ENCODE measurements at places on chromosomes 5 and 9.

DNA sequence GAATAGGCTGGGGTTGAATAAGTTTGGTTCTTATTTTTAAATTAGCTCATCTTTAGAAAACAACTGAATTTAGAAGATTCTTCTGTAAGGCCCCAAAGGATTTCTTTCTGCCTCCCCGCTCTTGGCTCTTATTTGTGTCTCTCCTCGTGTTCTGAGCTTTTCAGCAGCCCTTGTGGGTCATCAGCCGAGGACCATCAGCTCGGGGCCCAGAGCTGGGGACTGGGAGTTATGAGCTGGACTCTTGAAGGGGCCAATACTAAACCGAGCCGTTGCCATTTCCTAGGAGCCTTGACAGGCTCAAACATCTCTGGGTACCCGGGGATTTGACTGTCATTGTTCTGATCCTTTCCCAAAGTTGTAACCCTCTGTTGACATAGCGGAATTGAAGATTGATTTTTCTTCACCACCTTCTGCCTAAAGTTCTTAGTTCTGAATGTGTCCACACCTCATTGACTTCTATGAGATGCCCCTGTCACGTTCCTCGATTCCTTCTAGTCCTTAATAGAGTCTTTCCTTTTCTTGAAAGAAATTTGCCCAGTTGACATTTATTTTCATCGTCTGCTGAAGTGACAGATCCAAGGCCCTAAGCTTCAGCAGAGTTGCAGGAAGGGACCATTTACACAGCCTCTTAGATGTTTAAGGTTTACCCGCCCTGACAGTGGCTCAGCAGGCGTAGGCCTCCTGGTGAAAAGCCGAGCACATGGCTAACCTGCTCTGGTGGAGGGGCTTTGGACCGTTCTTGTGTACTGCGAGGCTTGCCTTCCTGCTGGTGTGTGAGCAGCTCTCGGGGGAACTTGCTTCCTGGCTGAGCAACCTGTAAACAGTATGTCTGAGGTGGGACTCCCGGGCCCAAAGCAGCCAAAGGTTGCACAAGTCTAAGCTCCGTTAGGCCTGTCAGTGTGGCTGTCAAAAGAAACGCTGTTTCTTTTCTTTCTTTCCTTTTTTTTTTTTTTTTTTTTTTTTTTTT lies 24.0 kb downstream of the ABL1 start:
- no peak for DNase-seq

GRCh38 chr5:111930449-111930848 lies 173.5 kb upstream of the NREP start:
- DNase-seq = no peak

- DNase-seq = no peak
Measured at GRCh38 chr9:111298731-111299598, 31.1 kb downstream of the OR2K2 start.

DNA sequence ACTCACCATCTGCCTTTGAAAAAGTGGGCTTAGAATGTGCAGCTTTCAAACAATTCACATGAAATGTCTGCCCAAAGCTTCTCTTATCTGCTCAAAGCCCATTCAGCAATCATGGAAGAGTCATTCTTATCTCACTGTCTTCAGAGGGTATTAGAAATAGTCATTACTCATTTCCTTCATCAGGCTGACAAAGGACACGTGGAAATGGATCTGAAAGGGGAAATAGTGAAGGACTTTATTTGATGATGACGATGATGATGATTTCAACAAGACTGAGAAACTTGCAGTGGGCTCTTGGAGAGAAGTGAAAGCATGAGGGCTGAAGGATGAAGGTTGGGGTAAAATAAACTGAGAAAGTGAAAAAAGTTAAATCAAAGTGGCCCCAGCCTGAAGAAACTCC lies 194.3 kb downstream of the SMARCA2 start:
- DNase-seq = no peak

GRCh38 chr5:81853030-81853357 lies 102.1 kb upstream of the SSBP2 start:
- DNase-seq = no peak

DNA sequence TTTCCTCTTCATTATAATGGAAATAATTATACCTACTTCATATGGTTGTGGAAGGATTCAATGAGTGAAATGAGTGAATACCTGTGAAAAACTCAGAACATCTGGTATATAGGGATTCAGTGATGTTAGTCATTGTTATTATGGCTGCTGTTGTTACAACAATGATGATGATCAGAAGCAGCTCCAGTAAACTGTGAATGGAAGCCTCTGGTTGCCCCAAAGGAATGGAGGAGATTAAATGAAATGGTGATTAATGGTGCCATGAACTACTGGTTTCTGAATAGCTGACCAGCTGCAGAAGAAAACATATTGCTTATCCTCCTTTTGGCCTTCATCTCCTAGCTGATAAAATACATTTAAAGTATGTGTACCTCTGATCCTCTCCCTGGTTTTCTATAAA lies 372.0 kb downstream of the ARHGEF28 start:
- no peak for DNase-seq

GRCh38 chr5:71651579-71651978 lies 64.4 kb downstream of the MCCC2 start:
- peak; percentile 8 for DNase-seq

DNA sequence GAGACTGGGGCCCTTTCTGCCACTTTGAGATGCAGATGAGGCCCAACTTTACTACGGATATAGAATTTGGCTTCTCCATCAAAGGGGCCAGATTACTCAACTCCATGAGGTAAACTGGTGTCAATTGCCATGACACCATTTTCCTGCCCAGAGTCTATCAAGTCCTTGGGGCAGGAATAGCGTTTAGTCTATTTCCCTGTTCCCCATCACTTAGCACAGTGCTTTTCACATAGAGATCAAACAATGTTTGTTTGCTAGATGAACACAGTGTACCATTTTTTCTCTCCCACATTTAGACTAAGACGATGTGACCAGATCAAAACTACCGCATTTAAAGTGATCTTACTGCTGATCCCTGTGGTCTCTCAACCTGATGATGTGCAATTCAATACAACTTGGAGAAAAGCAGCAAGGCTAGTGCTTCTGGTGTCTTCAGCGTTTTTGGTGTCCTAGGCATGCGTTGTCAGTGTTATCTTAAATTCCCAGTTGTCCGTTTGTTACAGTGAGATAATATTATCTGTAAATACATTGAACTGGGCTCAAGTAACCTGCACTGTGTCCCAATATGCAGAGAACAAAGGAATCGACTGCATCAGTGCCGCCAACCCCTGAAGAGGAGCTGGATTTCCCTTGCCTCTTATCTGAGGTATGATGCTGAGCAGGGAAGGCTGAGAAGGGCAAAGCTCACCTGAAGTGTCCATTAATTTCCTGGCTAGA lies 446.2 kb downstream of the PLK2 start:
- no peak for DNase-seq

- no peak for DNase-seq
Measured at GRCh38 chr5:7495131-7495517, 99.2 kb downstream of the ADCY2 start.

GRCh38 chr5:79772651-79773050 lies 83.0 kb downstream of the CMYA5 start:
- DNase-seq = no peak

DNA sequence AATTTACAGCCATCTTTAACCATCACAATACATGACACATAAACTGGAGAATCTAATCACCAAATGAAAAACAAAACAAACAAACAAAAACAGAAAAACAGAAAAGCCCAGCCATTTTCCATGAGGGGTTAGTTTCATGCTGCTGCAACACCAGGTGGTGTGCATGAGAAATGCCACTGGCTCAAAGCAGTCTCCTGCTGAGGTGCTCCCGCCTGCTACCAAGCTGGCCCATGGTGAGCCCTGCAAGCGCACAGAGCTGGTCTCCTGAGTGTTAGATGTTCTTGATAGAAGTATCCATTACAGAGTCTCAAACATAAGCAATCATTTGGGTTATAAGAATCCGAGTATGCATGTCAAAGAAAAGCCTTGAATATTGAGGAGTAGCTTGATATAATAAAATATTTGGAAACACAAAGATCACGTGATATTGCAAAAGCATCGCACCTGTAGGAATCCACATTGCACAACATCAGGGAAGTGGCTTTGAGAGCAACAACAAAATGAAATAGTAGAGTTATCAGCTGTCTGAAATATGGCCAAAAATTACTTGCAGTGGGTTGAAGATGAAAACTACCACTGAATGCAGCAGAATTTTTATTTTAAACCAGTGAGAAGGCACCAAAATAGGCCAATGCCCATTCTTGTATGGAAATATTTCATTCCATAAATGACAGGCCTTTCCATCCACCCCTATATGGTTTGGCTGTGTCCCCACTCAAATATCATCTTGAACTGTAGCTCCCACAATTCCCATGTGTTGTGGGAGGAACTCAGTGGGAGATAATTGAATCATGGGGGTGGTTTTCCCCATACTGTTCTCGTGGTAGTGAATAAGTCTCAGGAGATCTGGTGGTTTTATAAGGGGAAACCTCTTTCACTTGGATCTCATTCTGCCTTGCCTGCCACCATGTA lies 194.8 kb downstream of the SYK start:
- no peak for DNase-seq

DNA sequence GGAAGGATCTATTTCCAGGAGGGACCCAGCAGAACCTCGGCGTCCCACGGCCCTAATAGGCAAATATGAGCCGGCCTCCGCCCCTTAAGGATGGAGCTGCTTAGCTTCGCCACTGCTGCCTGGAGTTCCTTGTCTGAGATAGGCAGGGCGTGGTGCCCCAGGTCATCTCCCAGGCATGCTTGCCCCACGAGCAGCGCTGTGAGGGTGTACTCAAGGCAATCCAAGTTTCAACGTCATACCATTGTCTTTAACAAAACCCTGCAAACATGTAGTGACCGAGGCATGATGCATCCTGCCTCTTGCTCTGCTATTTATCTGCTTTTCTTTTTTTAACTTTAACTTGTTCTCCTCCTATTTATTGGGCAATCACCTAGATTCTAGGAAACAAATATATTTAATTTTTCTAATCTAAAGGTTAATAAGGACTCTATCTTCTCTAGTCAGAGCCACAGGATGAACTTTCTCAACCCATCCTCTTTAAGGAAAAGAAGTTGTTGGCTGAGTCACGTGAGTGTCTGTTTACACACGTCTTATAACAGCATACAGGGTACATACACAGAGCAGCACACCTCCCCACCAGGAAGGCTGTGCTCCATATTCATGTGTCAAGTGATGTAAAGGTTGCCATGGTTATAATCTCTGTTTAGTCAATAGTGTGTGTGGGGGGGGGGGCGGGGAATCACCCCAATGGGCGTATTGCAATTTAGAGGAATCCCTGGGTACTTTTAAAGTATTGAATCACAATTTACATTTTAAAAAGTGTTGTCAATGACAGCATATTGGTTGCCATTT lies 27.3 kb upstream of the ZSWIM6 start:
- DNase-seq = no peak

- DNase-seq = no peak
Measured at GRCh38 chr5:148615644-148616275, 38.6 kb downstream of the HTR4 start.

GRCh38 chr5:101647861-101648260 lies 648.2 kb downstream of the SLCO4C1 start:
- no peak for DNase-seq

DNA sequence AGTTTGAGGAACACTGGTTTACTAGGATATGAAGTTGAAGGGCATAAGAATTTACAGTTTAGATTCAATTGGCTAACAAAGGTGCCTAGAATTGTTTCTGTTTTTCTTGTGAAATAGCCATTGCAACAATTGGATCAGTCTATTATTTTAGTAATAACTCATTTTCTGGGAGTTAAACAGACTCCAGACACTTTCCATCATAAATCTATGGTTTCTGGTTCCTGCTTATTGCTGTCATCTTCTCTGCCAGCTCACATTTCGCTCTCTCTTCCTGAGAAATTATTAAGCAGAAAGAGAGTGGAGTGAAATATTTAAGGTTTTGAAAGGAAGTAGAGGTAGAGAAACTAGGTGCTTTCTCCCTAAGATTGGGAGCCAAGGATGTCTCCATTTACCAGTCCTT lies 165.1 kb upstream of the PRR16 start:
- no peak for DNase-seq

DNA sequence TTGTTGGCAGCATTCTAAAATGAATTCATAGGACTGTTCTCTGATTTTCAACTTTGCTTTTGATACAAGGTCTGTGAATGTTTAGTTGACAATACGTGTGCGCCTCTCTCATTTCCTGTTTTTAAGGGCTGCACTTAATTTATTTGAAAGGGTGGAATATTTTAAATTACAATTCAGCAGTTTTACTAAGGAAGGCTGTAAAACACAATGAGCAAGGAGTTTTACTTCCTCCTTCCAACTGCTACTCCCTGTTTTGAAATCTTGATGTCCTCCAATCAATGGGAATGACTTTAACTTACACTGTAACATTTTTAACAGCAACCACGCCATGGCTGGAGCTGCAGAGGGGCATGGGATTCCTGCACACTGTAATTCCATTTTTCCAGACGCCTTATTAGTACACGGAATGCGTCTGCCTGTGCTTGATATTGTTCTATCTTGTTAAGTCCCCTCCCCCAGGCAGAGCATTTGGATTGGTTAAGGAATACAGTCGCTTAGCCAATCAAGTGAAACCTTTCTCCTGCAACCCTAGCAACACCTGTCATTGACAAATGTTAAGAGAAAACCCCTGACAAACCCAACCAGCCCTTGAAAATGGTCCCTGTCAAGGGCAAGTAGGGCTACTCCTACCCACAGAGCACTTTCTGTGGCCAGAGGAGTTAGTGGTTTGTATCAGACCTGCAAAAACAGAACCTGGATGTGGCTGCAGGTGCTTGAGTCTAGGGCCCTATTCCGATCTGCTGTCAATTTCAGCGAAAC lies 12.5 kb upstream of the ZSWIM6 start:
- DNase-seq = no peak

GRCh38 chr5:149887622-149888183 lies 56.9 kb downstream of the PDE6A start:
- no peak for DNase-seq

- no peak for DNase-seq
Measured at GRCh38 chr5:11069041-11069440, 308.0 kb upstream of the DAP start.

GRCh38 chr9:33465596-33466564 lies 7.8 kb downstream of the NOL6 start:
- DNase-seq = no peak

DNA sequence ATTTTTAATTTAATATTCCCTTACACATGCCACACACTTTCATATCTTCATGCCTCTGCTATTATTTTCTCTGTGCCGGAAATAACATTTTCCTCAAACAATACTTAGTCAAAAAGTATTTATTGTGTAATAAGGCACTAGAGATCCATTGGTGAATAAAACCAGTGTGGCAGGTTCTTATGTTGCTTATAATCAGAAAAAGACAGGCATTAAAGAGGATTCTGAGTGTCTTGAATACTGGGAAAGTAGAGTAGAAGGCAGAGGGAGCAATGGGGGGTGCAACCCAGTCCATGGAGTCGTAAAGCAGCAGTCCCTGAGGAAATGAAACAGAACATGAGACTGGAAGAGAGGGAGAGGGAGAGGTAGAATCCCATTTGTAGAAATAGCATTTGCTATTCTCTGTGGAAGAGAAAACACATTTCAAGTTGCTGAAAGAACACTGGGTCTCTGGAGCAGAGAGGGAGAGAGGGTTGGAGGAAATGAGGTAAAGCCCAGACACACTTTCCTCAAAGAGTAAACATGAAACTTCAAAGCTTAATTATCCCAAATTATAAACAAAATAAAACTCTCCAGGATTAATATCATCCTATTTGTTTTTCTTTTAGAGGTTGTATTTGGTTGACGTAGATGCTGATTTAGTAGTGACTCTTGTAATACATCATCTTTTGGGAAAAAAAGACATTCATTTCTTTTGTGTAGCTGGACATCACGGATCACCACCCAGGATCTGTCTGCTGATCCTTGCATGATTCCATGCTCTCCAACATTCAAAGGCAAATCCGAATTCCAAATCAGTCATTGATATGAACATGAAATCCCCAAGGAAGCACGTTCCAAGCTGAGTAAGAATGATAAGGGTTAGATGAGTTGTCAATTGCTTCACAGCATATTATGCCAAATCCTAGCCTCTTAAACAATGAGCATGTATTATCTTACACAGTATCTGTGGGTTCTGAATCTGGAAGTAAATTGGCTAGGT lies 37.4 kb upstream of the GRAMD2B start:
- DNase-seq = no peak
